Germinal center (tissue), 1 donor: ENCODE measurements at places on chromosomes 1 and 21.

DNA sequence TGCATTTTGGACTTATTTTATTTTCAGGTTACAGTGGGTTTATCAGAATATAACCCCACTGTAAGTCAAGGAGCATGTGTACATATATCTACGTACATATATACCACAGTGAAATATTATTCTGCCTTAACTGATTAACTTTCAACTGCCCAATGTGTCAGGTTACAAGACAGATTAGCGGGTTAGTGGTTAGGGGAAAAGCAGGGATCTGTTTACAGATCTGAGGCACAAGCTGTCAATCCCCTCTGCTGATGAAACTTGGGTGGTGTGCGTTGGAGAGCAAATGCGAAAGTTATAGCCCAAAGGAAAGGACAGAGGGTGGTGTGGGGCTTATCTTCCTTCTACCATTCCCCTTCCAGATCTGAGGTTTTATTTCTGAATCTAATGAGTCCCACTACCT is 238.2 kb upstream of the KCNK2 start:
- DNase-seq = no peak

DNA sequence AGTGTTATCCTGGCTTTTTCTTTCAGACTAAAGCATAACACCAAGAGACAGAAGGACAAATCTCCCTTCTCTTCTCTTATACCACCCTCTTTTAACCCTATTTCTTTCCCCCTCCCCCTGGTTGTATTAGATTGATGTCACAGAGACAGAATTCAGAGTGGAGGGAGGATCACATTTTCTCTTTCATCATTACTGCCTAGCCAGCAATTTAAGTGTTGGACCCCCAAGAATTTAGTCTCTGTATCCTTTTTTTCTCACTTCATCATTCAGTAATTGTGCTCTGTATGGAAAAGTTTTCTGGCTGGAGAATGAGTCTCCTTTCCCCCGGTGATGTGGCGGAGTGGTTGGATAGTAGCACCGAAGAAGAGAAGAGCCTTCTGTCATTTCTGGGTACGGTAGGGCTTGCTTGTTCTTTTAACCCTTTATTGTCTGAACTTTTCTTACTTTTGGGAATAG is 124.8 kb downstream of the CLEC20A start:
- DNase-seq = no peak

DNA sequence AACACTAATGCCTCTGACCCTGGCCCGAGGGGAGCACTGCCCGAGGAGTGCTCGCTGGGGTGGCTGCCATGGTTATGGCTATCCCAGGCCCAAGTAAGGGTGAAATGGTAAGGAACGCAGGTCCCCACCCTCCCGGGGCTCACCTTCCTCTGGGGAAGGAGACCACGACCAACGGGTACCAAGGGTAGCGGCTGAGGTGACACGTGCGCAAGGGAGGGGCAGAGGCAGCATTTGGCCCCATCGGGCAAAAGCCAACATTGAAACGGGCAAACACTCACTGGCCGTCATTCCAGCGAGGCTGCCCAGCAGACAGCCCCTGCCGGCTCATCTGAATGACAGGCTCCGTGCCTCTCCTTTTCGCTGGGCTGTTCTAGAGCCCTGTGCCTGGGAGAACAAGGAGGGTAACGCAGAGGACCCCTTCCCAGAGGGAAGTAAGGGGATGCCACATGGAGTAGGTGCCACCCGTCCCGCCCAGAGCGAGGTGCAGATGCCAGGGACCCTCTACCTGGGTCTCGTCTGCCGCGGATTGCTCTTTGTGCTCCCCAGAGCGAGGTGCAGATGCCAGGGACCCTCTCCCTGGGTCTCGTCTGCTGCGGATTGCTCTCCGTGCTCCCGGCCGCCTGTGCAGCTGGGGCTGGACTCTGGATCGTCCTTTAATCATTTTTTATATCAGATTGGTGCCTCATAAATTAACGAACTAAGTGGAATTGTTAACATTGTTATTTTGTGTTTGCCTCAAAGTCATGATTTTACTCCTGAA is 16.2 kb downstream of the ACTRT2 start:
- DNase-seq = no peak

DNA sequence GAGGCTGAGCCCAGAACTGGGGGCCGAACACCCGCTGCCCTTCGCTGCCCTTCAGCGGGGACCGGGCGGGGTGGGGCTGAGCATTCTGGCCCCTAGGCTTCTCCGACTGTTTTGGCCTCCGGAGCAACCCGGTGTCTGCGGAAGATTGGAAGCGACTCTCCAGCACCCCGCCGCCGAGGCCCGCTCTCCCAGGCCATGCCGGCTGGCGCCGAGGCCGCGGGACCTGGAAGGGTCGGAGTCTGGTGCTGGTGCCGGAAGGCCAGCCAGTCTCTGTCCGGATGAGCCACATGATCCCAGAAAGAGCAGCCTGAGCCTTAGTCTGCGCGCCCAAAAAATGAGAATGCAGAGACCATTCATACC is 272.0 kb downstream of the FOXD2 start:
- DNase-seq = no peak

DNA sequence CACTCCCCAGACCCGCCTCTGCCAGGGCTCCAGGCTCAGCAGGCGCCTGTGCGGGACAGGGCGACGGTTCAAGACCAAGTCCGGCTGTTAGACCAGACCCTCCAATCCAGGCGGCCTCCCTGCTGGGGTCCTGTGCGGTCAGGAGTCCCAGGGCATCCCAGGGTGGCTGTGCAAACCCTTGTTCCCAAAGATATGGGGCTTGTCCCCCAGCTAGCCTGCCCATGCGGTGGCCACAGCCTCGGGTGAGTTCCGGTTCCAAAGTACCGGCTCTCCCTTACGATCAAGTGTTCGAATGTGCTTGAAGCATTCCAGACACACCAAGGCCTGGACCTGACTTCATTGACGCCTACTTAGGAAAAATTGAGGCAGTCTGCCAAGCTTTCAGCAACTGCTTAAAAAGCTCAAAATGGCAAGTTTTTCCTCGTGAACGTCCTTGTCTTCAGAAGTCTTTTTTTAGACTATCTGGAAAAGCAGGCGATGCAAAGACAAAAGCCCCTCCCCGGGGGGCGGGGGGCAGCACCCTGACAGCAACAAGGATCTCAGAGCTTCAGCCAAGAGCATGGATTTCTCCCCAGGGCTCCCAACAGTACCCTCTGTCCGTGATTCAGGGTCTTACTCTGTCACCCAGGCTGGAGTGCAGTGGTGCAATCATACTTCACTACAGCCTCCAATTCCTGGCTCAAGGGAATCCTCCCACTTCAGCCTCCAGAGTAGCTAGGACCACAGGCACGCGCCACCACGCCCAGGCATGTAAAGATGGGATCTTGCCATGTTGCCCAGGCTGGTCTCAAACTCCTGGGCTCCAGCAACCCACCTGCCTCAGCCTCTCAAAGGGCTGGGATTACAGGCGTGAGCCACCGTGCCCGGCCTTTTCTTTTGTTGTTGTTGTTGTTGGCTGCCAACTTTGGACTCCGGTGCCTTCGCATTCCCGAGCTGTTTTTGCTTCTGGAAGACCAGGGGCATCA is 2.3 kb downstream of the FAAP20 start:
- DNase-seq = no peak

DNA sequence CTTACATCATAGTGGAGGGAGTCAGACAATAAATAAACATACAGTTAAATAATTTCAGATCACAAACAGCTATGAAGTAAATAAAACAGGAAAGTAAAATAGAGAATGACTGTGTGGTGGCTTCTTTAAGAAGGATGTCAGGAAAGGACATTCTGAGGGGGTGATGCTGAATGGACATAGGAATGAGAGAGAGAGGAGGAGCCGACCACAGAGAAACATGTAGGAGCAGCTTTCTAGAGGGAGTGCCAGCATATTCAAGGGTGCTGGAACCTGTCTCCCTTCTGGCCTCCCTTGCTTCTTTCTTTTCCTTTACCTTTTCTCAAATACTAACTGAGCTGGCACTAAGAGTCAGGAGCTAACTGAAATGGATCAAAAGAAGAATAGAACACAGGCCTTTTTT is 20.5 kb upstream of the BCL10 start:
- DNase-seq = no peak

GRCh38 chr1:18343581-18343980 is 137.1 kb upstream of the KLHDC7A start:
- DNase-seq = no peak

DNA sequence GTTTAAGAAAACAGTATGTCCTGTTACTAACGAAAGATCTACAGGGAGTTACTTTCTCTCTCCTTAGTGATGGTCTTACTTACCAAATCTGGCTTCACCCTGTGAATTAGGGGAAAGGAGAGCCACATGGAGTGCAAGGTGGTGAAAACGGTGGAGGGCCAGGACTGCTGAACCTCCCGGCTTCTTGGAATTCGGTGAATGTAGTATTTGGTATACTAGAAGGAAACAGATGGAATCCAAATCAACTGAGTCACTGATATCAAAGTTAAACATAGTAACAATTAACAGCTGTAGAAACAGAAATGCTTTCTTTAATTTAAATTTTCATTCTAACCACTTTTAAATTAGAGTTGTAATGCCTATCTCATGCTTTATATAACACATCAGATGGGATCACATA is 45.7 kb downstream of the ALG14 start:
- no peak for DNase-seq

DNA sequence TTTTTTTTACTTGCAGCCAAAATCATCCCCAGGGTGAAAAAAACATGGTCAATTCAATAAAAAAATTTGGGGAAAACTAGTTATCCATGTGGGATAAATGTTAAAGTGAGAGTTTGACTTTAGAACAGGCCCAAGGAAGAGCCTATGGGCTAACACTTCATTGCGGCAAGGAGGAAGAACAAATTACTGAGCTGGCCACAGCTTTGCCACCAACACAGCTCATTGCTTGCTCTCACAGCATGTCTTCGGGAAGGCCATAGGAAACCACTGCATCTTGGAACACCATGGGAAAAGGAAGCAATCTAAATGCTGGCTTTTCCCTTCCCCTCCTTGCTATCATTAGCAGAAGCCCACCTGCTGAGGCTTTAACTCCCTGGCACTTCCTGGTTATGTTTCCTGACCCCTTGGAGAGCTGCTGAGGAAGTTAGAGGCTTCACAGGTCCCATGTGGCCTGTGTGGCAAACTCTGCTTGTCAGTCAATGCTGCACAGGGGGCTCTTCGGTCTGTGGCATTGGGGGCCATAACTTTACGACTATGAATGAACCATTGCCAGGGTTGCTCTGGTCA is 86.0 kb downstream of the SLC25A24 start:
- DNase-seq = peak; percentile 20

DNA sequence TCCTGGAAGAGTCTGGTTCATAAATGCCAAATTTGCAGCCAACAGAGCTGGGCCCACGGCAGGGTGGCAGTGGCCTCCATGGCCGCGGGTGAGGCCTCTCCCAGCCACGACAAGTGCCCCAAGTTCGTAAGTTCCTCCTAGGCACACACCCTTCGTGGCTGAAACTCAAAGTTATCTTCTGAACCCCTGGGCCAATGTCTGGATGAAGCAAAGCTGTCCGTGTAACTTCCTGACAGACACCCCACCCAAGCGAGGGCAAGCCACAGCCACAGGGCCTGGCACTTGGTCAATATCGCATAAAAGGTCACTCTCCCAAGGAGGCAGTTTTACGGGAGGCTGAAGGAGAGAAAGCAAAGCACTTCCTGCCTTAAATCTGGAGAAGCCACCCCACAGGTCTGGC is 27.8 kb upstream of the GPR153 start:
- DNase-seq = no peak

- DNase-seq = no peak
Observed at GRCh38 chr1:90358448-90358847, 358.7 kb downstream of the BARHL2 start.
